Lung (tissue), 17 donors: ENCODE measurements at places on chromosomes 2 and 18.

- DNase-seq: no peak
- peaks cover 13% of the 10 kb centered on the region for H3K4me1 ChIP-seq
- no peaks in the 10 kb centered on the region for H3K27me3 ChIP-seq
- H3K36me3 ChIP-seq: no peaks in the 10 kb centered on the region
Observed at GRCh38 chr2:238568455-238569440, 142.0 kb downstream of the ASB1 start.

DNA sequence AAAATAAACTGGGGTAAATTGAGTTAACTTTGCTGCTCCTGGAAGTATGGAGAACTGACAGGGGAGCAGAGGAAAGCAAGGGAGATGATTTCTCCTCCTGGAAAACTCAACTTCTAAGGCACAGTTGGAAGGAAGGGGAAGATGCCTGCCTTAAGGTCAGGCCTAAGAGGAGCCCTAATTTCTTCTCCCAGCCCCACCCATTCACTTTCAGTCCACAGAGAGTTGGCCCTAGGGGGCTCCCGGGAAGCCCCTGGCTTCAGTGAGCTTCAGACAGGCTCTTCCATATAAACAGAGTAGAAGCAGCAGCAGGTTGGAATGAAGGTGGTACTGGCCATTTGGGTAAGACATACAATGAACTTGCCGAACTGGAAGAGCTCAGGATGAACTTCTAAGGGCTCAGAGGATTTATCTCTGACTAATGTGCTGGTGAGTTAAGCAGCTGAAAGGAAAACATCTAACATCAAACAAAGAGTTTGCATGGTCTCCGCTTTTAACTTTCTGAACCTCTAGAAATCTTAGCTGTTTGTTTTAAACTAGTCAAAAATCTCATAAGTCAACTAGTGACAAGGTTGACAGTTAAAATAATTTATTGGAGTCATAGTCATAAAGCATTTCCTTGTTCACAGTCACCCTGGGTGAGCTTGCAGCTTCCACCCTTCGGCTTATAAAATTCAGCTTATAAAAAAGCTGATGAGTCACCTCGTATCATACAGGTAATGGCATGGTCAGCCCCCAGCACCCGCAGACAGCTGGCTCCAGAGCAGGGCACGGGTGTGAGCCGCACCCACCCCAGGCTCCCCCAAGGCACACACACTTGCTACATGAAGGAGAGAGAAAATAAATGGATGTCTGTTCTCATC, 9.8 kb downstream of the MALL start:
- peak overlapping the region; percentile 90 for H3K27ac ChIP-seq
- H3K4me1 ChIP-seq: peaks cover 40% of the 10 kb centered on the region
- no peaks in the 10 kb centered on the region for H3K36me3 ChIP-seq
- no peak overlapping the region for H3K4me3 ChIP-seq
- no peaks in the 10 kb centered on the region for H3K27me3 ChIP-seq
- no peak for DNase-seq

DNA sequence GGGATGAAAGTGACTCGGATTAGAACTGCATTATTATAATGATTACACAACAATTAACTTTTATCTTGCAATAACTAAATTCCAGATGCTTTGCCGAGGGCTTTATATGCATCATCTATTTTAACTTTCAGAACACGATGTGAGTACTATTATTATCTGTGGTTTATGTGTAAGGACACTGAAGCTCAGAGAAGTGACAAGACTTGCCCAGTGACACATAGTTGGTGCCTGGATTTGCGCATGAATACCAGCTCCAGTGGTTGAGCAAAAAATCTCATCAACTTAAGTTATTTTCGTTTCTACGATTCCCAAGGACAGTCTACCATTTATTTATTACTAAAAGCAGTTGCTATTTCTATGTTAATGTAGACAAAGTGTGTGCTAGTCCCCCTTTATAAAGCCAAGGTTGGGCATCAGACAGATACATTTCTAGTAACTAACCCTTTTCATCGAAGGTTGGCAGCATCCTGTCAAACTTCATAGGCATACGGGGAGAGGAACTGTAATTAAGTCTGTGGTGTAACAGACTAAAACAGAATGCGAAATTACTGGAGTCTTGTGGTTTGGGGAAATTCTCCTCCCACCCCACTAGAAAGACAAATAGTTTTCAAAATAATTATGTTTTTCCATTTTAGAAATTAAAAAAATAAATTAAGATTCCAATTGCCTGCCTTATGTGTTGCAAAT, 73.2 kb upstream of the BOD1L2 start:
- no peak for DNase-seq
- H3K4me1 ChIP-seq: no peaks in the 10 kb centered on the region
- no peak overlapping the region for H3K27ac ChIP-seq
- H3K4me3 ChIP-seq: no peak overlapping the region
- H3K36me3 ChIP-seq: no peaks in the 10 kb centered on the region

GRCh38 chr2:12090072-12090471, 343.6 kb downstream of the LPIN1 start:
- H3K4me3 ChIP-seq: no peak overlapping the region
- no peak overlapping the region for H3K27ac ChIP-seq
- no peak for DNase-seq

DNA sequence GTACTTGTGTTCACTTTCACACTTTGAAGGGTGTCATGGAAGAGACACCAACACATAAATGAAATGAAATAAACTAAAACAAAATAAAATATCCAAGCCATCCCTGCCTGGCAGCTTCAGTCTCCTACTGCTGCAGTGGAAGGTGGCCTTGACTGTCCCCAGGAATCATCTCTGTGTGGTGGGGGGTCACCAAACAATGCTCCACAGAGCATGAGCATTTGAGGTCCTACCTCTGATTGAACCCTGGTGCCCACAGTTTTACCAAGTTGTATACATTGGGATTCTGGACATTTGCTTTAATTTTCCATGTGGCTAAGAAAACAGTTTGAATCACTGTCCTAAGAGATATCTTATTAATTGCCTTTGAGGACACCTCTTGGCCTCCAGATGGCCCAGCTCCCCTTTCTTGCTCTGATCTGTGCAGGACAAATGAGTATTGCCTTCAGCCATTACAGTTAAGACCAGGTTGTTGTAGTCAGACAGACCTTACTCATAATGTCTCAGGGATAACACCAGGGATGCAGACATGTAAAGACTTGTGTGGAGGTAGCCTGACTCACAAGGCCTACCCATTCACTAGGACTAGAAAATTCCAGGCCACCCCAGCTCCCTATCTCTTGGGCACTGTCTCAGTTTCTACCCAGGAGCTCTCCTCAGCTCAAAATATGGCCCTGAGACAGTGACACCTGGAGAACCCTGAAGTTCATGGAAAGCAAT, 195.0 kb downstream of the MYCN start:
- H3K27me3 ChIP-seq: no peaks in the 10 kb centered on the region
- no peak overlapping the region for H3K27ac ChIP-seq
- no peaks in the 10 kb centered on the region for H3K4me1 ChIP-seq
- no peak overlapping the region for H3K4me3 ChIP-seq
- DNase-seq: no peak

DNA sequence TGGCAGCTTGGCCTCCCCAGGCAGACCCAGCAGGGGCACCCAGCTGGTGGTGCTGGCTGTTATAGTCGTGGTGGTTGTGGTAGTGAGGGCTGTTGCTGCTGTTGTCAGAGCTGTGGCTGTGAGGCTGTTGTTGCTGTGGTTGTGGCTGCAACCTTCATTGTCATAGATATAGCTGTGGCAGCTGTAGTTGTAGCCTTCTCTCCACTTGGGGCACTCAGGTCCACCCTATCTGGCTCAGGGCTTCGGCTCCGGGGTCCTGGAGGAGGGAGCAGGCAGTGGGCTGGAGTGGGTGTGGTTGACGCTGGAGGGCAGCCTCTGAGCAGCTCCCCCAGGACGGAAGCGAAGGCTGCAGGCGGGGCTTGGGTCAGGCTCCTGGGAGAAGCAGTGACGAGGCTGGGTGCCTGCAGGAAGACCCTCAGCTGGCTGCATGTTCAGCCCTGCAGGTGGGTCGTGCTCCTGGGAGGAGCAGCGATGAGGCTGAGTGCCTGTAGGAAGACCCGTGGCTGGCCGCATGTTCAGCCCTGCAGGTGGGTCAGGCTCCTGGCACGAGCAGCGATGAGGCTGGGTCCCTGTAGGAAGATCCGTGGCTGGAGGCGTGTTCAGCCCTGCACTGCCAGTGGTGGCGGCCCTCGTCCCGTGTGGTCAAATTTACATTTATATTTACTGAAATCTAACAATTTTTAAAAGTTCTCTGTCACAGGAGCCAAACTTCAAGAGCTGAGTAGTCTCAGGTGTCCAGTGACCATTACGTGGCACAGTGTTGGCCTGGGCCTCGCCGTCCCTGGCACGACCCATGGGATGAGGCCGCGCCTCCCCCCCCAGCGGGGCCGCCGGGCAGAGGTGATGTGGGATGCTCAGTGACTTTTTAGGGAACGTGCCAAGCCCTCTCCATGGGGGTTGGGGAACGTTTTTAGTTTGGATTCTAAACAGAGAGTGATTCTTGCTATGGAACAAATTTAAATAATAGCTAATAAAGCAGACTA, 79.2 kb upstream of the PXDN start:
- no peaks in the 10 kb centered on the region for H3K27me3 ChIP-seq
- no peaks in the 10 kb centered on the region for H3K36me3 ChIP-seq
- H3K27ac ChIP-seq: no peak overlapping the region
- DNase-seq: peak; percentile 47
- peaks cover 6% of the 10 kb centered on the region for H3K4me1 ChIP-seq

- H3K36me3 ChIP-seq: no peaks in the 10 kb centered on the region
- H3K4me3 ChIP-seq: no peak overlapping the region
- DNase-seq: peak; percentile 78
- H3K27ac ChIP-seq: no peak overlapping the region
- H3K27me3 ChIP-seq: no peaks in the 10 kb centered on the region
Observed at GRCh38 chr2:66897691-66898150, 462.8 kb downstream of the MEIS1 start.

DNA sequence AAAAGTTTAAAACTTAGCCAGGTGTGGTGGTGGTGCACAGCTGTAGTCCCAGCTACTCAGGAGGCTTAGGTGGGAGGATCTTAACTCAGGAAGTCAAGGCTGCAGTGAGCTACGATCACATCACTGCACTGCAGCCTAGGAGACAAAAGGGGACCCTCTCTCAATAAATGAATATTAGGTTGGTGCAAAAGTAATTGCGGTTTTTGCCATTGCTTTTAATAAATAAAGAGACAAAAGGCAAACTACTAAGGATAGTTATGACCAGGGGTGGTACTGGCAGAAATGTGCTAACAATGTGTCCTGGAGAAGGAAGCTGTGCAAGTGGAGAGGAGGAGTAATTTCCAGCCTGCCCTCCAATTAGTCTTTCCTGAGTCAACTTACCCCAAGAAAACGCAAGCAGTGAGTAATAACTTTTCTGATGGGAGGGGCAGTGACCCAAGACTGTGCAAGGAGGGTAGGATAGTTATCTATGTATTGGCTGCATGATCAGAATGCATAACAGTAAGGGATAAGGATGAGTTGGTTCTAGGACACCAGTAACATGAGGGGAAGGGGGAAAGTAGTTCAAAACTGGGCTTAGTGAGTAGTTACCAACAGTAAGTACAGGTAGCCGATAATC, 1.5 kb downstream of the EXOC6B start:
- H3K36me3 ChIP-seq: no peaks in the 10 kb centered on the region
- H3K27ac ChIP-seq: peak overlapping the region; percentile 90
- no peak for DNase-seq
- H3K4me3 ChIP-seq: no peak overlapping the region
- no peaks in the 10 kb centered on the region for H3K27me3 ChIP-seq
- peaks cover 3% of the 10 kb centered on the region for H3K4me1 ChIP-seq

DNA sequence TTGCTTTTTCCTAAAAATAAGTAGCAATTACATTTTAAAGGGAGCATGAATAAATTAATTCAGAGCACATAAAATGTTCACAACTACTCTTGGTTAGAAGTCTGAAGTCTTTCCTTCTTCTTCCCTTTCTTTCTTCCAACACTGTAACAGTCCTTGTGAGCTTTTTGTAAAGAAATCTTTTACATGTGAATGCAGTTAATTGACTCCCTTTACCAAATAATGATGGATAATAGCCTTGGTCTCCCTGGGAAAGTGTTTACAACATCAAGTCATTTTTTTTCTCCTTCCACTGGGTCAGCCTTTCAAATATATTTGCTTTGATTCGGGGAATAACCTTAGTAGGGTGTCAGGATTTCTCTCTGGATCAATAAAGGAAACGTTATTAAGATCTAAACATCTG, 39.1 kb downstream of the CALCRL start:
- no peaks in the 10 kb centered on the region for H3K27me3 ChIP-seq
- no peaks in the 10 kb centered on the region for H3K4me1 ChIP-seq
- H3K4me3 ChIP-seq: no peak overlapping the region
- no peak for DNase-seq
- no peaks in the 10 kb centered on the region for H3K36me3 ChIP-seq

DNA sequence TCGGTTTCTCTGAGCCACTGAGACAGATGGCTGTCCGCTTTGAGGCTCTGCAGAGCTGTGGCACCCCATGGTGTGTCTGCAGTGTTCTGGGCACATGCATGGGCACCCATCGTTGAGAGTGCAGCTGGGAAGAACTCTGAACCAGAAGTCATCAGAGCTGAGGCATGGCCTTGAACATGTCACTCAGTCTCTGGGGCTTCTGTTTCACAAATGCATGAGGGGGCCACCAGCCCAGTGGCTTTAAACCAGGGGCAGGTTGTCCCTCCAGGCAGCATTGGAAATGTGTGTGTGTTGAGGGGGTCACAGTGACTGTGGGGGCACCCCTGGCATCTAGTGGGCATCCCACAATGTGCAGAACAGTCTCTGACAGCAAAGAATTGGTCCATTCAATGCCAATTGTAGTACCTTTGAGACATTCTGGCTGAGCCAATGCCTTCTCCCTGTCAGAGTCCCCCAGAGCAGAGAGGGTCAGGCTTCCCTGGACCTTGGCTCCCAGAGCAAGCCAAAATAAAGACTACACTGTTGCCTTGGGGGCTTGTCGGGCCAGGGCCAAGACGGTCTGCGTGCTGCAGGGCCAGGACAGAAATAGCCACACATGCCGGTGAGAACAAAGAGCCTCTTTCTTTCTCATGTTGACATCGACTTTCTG, 9.3 kb upstream of the PSMD1 start:
- H3K27me3 ChIP-seq: no peaks in the 10 kb centered on the region
- no peaks in the 10 kb centered on the region for H3K36me3 ChIP-seq
- no peak overlapping the region for H3K4me3 ChIP-seq
- H3K27ac ChIP-seq: no peak overlapping the region

- peaks cover 13% of the 10 kb centered on the region for H3K4me1 ChIP-seq
- peak; percentile 48 for DNase-seq
- no peaks in the 10 kb centered on the region for H3K36me3 ChIP-seq
- H3K27me3 ChIP-seq: no peaks in the 10 kb centered on the region
- peak overlapping the region; percentile 89 for H3K27ac ChIP-seq
Observed at GRCh38 chr18:79506191-79507075, 110.7 kb downstream of the NFATC1 start.

DNA sequence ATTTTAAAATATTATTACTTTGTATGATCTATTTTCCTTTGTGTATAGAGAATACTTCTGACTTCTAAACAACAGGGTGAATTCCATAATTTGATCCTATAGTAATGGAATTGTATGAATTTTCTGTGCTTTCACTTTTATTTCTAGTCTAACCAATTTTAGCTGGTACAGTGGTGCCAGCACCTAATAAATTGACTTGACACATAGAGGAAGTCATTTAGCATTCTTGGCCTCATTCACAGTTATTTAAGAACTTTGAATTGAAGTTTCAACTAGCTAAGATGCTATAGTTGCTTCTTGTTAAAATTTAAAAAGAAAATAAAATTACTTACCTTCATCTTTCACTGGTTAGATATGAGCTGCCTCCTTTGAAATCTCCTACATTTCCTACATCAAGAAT, 220.4 kb downstream of the CPS1 start:
- no peaks in the 10 kb centered on the region for H3K27me3 ChIP-seq
- no peaks in the 10 kb centered on the region for H3K4me1 ChIP-seq
- no peak overlapping the region for H3K27ac ChIP-seq
